ENCODE measurements at places on chromosomes 13 and 19.
A peak's percentile ranks its signal among the peaks of the same experiment; 100 is the strongest.

GRCh38 chr19:30393046-30393445, 20.9 kb downstream of the ZNF536 start:
- DNase-seq, result no peak

- DNase-seq, result no peak
Observed at GRCh38 chr19:1017115-1017905, 3.6 kb downstream of the TMEM259 start.

- DNase-seq, result no peak
Observed at GRCh38 chr13:109715902-109716301, 70.5 kb downstream of the IRS2 start.

GRCh38 chr19:43028866-43029265, 2.6 kb upstream of the PSG11 start:
- no peak for DNase-seq

- no peak for DNase-seq
Observed at GRCh38 chr13:40596484-40596883, 70.0 kb downstream of the FOXO1 start.

- no peak for DNase-seq
Observed at GRCh38 chr19:34391813-34392212, 12.4 kb upstream of the PDCD2L start.

DNA sequence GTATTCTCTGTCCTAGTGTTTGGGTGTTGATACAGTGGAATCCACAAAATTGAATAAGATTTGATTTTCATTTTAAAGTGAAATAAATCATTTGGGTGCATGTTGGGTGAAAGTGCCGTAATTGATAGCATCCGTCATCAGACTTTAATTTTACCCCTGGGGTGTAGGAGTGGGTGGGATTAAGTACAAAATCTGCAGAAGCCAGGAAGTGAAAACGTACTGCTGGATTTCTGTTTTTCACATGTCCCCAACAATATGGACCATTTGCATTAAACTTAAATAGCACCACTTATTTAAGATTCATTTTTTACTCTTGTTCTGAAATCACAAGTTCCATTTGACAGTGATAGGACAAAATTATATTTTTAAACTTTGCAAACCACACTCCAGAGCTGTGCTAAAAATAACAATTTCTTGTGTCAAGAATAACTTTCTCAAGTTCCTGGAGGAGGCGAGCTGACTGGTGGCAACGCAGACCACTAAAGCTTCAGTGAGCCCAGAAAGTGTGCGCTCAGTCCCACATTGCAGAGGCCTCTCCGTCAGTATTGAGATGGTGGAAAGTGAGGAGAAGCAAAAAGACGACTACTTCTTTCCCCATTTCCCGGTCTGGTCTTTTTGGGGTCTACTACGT, 71.3 kb downstream of the ARHGEF7 start:
- DNase-seq, result no peak

- no peak for DNase-seq
Observed at GRCh38 chr19:47495478-47496372, 11.7 kb upstream of the KPTN start.

DNA sequence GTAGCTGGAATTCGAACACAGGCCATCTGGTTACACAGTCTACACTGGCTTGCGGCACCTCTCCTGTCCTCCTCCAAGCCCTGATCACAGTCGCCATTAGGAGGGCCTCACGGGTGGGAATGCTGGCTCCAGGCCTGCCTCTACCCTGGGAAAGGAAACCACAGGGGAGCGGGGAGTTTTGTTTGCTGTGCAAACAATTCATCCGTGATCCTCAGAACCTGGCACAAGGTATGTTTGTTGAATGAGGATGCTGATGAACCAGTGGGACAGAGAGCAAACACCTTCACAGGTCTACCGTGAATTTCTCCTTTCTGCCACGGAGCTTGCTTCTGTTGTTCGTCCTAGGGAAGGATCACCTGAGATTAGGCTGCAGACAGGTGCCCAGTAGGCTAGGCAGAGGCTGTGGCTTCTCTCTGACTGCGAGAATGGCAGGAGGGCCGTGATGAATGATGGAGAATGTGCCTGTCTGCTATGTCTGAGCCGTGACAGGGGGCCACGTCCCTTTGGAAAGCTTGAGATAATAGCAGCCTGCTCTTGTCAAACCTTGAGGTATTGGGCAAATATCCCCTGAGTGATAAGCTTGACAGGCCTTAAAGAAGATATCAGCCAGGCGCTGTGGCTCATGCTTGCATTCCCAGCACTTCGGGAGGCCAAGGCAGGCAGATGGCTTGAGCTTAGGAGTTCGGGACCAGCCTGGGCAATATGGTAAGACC, 36.7 kb downstream of the PIN1 start:
- DNase-seq, result no peak

DNA sequence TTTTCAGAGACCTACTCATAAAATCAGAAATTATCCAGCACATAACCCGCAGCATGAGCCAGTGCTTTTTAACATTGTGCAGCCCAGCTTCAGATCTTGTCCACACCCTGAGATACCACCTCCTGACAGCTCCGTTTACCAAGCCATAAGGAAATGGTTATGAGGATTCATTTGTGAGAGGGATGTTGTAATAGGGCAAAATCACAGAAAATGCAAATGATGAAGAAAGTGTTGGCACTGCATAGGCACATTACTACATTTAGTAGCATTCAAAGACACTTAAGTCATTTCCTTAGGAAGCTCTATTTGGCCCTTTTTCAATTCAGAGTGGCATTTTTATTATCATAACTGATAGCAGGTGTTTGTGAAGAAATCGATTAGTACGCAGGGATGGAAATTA, 277.5 kb downstream of the DNAJC15 start:
- DNase-seq, result no peak

- no peak for DNase-seq
Observed at GRCh38 chr13:113853518-113854237, 10.2 kb downstream of the GAS6 start.

DNA sequence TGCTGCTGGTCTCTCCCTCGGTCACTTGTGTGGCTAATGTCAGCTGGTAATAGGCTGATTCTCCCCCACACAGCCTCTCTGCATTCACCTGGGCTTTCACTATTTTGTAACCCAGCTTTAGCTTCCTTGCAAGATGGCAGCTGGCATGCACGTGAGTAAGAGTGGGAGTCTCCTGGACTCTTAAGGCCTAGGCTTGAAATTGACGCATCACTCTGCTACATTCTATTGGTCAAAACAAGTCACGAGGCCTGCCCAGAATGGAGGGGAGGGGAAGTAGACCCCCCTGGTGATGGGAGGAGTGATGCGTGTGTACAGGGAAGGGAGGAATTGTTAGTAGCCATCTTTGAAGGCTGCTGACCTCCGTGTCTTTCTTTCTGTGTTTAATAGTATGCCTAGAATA, 24.9 kb upstream of the PNMA8B start:
- no peak for DNase-seq

- no peak for DNase-seq
Observed at GRCh38 chr19:19006213-19006612, 27.1 kb downstream of the SUGP2 start.

DNA sequence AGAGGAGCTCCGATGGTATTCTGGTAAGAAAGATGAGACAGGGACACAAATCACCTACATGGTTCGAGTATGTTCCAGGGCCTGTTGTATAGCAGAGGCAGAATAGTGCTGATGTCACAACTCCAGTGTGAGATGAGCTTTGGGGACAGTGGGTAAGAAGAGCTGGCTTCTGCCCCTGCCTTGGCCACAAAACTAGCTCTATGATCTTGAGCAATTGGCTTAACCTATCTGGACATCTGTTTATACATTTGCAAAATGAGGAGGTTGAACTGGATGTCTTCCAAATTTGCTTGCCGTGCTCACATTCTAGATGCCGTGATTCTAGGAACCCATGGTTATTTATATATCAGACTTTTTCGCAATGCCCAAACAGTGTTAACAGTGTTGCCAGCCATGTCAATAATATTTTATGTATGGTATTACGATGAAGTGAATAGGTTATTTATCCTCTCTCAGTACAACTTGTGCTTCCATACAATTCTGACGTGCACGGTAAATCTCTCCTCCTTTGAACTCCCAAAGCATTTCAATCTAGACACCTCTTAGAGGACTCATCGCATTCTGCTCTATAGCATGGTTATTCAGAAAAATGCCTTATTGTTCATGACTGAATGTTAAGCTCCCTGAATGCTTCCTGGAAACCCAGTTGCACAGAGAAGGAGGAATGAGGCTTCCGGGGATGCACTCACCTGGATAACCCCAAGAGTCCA, 316.0 kb downstream of the FOXO1 start:
- no peak for DNase-seq

DNA sequence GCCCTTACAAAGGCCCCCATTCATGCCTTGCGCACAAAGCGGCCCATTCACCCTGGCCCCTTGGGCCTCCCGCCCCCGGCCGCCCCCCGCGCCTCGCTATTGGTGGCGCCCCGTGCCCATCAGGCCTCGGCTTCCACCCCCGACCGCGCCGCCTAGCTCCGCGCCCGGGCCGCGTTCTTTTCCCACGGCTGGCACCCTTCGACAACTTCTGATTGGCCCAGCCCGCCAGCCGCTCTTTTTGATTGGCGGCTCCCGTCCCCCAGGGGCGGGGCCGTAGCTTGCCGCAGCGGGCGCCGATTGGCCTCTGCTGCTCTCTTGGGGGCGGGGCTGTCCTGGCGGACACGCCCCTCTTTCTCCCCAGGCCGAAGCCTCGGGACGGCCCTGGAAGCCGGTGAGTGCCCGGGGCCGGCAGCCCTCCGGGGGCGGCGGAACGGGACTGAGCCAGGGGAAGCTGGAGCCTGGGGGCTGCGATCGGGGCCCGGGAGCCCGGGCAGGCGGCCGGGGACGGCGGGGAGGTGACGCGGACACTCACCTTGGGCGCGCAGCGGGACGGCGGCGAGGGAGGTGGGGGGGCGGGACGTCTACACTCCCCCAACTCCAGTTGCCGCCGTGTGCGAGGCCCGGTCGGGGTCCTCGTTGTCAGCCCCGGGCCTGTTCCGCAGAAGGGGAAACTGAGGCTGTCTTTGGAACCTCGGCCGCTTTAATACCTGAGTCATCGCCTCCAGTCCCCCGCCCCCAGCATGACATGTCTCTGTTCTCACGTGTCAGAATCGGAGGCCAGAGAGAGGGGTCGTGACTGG, at the start of gene MYH14:
TSS of gene MYH14 (plus strand) at position 342 of the 800 bp plus-strand sequence. CDS start 6,744 bp downstream, outside the sequence.
- peak; percentile 20 for DNase-seq
